Stimulated activated CD4-positive, alpha-beta T cell treated with anti-CD3 and anti-CD28 coated beads, Interleukin-4, amount 100 ng/mL, for 4 hours (primary cell): ENCODE measurements at places on chromosomes 7 and 10.

- no peak for DNase-seq
Measured at GRCh38 chr10:46306516-46307184, 19.9 kb downstream of the ANTXRL start.

DNA sequence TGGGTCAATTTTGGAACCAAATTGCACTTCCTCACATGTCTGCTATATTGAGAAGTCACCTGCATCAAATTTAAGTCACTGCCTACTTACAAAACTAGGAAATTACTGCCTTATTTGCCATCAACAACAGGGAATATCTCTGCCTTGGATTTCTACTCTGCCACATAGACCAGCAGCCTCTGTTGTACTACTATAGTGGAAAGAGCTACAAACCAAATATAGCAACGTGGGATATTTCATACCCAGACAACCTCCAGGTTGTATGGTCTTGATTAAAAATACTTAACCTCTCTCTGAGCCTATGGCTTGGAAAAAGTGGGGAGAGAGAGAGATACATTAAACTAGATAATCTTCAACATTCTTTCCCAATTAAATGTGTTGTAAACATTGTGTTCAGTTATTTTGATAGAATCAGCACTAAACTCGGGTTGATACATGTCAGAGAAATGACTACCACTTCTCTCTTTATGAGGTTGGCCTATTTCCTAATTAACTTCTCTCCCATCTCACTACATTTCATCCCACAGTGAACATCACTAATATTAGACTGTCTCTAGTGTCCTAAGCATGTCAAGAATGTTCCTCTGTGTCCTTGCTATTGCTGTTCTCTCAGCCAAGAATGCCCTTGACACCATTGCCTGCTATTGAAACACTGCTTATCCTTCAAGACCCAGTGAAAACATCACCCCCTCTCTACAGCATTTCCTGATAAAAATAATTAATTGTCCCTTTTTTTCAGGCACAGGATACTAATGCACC is 421.2 kb downstream of the IPMK start:
- DNase-seq = no peak

GRCh38 chr10:13587391-13587790 is 626 bp downstream of the PRPF18 start:
- DNase-seq = no peak

DNA sequence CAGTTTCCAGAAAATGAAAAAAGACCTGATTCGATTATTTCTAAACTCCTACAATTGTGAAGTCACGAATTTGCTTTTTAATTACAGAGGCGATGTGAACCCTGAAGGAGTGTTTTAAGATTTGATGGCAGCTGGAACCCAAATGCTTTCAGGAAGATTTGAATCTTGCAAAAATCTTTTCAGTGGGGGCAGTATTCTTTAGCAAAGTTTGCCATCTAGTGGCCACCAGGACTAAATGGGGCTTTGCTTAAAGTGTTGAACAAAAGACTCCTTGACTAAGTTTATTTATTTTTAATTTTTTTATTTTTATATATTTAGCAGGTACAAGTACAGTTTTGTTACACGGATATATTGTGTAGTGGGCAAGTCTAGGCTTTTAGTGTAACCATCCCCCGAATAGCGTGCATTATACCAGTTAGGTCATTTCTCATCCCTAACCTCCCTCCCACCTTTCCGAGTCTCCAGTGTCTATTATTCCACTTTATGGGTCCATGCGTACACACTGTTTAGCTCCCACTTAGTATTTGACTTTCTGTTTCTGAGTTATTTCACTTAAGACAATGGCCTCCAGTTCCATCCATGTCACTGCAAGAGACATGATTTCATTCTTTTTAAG is 98.8 kb downstream of the CACNB2 start:
- DNase-seq = no peak

- no peak for DNase-seq
Measured at GRCh38 chr10:69686866-69687265, 56.8 kb downstream of the FAM241B start.

DNA sequence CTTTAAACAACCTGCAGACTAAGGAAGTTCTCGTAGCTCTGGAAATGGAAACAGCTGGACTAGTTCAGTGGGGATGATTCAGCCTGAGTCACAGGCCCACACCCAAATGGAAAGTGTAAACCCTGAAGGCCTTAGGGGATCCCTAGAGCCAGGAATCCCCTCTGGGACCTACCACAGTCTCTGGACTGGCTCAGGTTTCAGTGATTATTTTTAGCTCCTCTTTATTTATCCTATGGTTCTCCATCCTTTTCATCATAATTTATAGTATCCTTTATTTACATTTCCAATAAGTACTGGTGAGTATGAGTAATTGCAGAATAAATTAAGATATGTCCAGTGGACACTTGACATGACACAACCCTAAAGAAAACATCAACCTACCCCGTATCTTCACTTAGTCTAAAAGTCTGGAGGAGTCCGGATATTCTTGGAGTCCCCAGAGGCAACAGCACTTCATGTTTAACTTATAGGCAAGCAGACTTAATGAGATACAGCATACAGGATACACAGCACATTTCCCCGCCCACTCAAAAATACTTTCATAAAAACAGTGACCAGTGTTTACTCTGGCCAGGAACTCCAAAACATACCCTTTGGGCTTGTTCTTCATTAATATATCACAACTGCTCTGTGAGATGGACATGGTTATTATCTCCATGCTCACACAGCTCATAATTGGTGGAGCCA is 28.4 kb upstream of the SEMA3E start:
- no peak for DNase-seq
